ELF-1 (cell line): ENCODE measurements at places on chromosomes 4 and X.
A peak's percentile ranks its signal among the peaks of the same experiment; 100 is the strongest.

GRCh38 chrX:43655151-43656004 lies 721 bp upstream of the MAOA start:
- DNase-seq, result peak; percentile 71

DNA sequence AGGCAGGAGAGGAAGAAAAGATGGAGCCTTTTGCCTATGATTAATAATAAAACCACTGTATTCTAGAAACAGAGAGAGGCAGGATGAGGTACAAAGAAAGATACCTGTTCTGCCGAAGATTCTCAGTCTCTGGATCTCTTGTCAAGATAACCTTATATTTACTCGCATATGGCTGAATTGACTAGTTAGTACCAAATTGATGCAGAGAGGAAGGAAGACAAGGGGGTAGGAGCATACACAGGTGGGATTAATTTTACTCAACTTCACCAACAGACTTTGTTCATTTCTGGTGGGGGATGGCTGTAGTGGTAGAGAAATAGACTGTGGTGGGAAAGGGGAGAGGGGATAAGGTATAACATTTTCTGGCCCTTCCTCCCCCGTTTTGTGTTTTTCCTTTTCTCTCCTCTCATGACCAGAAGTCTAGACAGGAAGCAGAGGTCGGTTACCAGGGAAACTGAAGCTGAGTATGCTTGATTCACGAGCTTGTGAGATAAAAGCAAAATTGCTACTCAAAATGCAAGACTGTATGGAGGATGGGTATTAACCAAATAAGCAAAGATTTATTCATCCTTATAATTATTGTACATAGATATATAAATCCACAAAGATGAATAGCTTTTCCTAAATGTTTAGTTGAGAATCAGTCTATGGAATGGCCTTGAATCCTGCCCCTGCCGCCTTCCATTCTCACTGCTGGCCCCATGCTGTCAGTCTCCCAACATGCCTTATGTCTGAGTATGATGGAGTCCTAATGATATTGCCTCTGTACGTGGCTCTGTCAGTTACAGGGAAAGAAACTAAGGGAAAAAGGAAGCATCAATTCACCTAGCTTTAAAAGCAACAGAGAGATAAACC lies 17.8 kb upstream of the PAGE2B start:
- DNase-seq, result no peak

- DNase-seq, result no peak
Measured at GRCh38 chr4:88819818-88820697, 122.4 kb upstream of the NAP1L5 start.

GRCh38 chr4:139658185-139658584 lies 7.4 kb upstream of the MGST2 start:
- DNase-seq, result peak; percentile 60

DNA sequence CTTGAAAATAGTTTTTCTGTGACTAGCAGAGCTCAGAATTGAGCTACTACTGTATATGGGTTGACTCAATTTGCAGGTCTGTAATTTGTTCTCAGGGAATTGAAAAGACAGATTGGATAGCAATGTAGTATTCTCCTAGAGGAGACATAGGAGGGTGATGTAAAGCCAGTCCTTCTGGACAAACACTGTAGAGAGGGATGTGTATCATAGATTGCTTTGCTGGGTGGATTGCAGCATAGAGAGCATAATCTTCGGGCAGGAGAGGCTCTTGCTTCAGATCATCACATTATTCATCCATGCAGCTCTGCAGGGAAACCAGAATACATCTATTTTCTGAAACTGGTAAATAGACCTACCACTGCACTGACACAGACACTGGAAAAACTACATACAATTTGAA lies 1110.5 kb downstream of the RAPGEF2 start:
- DNase-seq, result no peak

- DNase-seq, result no peak
Measured at GRCh38 chr4:64614276-64614675, 205.0 kb upstream of the TECRL start.

DNA sequence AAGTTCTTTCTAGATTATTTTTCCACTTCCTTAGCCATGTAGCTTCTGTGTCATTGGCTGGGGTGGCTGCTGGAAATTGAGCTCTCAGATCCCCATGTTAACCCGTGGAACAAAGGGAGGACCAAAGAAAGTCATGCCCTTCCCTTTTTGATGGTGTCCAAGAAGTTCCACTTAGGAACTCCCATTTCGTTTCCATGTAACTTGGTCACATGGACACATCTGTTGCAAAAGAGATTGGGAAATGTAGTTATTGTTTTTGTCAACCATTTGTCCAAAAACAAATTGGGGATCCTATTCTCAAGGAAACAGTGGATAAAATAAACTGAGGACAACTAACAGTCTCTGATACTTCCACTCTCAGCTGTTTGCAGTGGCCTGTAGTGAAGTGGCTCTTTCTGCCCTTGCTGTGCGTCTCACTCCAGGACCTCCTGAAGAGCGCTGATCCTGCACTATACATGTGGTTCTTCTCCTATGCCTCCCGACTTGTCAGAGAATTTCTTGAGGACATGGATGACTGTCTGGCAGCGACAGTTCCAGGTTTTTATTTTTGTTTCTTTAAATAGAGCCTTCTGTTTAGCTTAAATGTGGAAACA lies 125.3 kb upstream of the LNX1 start:
- no peak for DNase-seq

- no peak for DNase-seq
Measured at GRCh38 chr4:119128148-119128547, 7.5 kb upstream of the MYOZ2 start.

GRCh38 chrX:40006106-40007017 lies 91.4 kb downstream of the BCOR start:
- DNase-seq, result peak; percentile 91

GRCh38 chrX:23900220-23900797 lies 7.4 kb downstream of the APOO start:
- DNase-seq, result peak; percentile 53

- DNase-seq, result no peak
Measured at GRCh38 chr4:77344784-77345183, 187.8 kb downstream of the CCNG2 start.
